Heart right ventricle (tissue), 16 donors: ENCODE measurements at places on chromosomes 2 and 18. TPM values are rescaled to one million over a fixed set of nuclear protein-coding genes. Genes with fewer than 3 reads are reported as not detected.

Gene HMSD
- total RNA-seq: not detected

Gene GPR35
- 1.5 TPM for total RNA-seq

Gene STAM2
- total RNA-seq: 31.4 TPM

Gene CCDC121
- total RNA-seq: 7.6 TPM

Gene PRSS56
- total RNA-seq: not detected

Gene NMS
- total RNA-seq: not detected

Gene DHRS9
- total RNA-seq: 1.3 TPM

Gene NHEJ1
- total RNA-seq: 7.8 TPM

Gene CD8B
- not detected for total RNA-seq

Gene MBD1
- 52.2 TPM for total RNA-seq

Gene REG1B
- total RNA-seq: not detected

Gene ZCCHC2
- 22.1 TPM for total RNA-seq

Gene NAT8
- total RNA-seq: not detected

Gene TWIST2
- total RNA-seq: 0.19 TPM

Gene CWC22
- 15.6 TPM for total RNA-seq

Gene HOXD13
- not detected for total RNA-seq

Gene CD28
- total RNA-seq: 0.47 TPM

Gene GLS
- total RNA-seq: 51.3 TPM

Gene POLR1A
- 25.1 TPM for total RNA-seq
